AG04450 (cell line): ENCODE measurements at places on chromosomes 3 and 15. TPM values are rescaled to one million over a fixed set of nuclear protein-coding genes. Genes with fewer than 3 reads are reported as not detected.

Gene TAGLN3
- polyA plus RNA-seq = 2.2 and 2.5 TPM in 2 replicates

Gene CCR3
- polyA plus RNA-seq = not detected in 2 replicates

Gene MLF1
- polyA plus RNA-seq = 6.7 and 10.1 TPM in 2 replicates

Gene USP13
- 13.2 and 15.2 TPM in 2 replicates for polyA plus RNA-seq

Gene UBP1
- 83.1 and 104 TPM in 2 replicates for polyA plus RNA-seq

Gene SLC9A9
- polyA plus RNA-seq = 11.5 and 13.4 TPM in 2 replicates

Gene PIGZ
- polyA plus RNA-seq = 0.15 and 0.17 TPM in 2 replicates

Gene RAP2B
- polyA plus RNA-seq = 8.4 and 8.8 TPM in 2 replicates

Gene ACTC1
- 0.46 and 0.48 TPM in 2 replicates for polyA plus RNA-seq

GRCh38 chr15:82649226-82649999, 2.2 kb upstream of the CPEB1 start:
- DNase-seq = no peak

DNA sequence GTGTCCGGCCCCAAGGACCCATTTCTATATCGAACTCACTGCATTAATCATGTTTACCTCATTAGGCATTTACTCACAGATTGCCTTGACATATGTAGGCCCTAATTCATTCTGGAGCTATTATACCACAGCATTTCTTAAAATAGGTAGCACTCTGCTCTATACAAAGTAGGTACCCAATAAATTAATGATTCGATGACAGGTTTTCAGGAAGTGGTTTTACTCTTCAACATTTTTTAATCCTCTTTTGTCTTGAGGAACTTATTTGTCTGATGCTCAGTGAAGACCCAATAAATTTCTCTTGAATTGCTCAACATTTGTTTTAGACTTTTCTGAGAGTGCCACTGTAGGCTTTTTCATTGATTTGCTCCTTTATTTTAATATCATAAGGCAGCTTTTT, 12.1 kb downstream of the TGFBR2 start:
- no peak for DNase-seq

DNA sequence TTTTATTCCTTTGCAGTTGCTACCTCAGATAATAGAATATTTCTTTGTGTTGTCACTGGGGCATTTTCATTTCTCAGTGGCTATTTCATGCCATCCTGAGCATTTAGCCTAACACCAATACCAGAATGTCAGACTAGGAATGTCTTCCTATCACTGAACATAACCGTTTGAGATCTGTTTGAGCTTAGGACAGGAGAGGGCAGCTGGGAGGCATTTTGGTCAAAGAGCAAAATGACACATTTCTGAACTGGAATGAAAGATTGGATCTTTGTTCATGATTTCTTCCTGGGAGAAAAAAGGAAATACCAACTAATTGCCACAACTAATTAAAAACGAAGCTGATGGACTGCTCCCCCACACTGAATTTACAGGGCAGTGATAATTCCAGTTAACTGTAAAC, 921.3 kb upstream of the NR2F2 start:
- no peak for DNase-seq

- DNase-seq = no peak
These were observed 158.6 kb downstream of the UACA start for GRCh38 chr15:70604666-70605315.

DNA sequence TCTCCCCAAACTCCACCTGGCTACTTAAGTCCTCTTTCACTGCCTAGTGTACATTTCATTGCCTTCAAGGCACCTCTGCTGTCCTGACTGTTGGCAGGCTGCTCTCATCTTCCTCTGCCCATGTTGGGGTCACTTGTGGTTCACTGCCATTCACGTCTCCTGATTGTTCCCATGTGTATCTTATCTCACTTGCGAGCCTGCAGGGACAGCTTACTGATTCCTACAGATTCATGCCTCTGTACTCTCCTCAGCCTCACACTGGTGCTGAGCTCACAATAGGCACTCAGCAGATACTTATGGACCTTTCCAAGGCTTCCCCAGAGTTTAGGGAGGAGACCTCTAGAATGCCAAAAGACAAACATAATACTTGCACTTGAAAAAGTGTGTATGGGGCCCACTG, 28.8 kb upstream of the ANP32A start:
- no peak for DNase-seq

DNA sequence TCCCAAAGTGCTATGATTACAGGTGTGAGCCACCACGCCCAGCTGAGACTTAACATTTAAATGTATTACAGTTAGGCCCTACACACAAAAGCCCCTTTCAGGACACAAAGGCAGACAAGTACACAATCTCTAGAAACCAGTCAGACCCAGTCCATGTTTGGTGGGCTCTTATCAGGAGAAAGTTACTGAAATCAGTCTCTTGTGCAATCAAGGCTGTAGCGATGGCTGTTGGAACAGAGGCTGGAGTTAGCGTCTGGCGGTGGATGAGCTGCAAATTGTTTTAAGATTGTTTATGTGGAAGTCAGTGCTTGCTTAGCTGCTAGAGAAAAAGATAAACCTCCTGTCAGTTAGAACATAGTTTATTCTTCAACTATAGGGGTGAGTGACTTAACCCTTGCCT, 89.5 kb upstream of the SNRPN start:
- no peak for DNase-seq

- no peak for DNase-seq
These were observed 31.3 kb upstream of the NFKBIZ start for GRCh38 chr3:101817992-101818391.

DNA sequence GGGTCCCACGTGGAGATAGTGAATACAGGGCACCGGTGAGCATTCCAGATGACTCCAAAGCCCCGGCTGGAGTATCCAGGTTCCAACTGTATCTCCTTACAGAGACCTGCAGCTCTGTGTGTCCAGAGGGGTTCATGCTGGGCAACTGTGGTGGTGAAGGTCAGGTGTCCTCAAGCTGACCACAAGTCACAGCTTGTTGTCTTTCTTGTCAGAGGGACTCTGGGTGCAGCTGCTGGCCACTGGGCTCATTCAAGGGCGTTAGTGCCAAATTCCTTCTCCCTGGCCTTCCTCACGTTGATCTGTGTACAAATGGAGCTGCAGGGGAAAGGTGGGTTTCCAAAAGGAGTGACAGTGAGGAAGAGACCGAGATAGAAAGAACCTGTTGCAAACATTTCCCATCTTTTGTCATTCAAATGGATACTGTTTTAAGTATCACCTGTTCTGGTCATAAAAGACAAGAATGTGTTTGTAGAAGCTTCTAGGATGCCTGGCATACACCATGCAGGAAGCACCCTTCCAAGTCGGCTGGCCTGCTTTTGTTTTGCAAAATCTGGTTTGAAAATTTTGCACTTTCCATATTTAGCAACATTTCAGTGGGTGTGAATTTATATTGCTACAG, 52.5 kb downstream of the CEMIP start:
- DNase-seq = no peak

GRCh38 chr3:52453496-52454249, at the start of gene TNNC1:
Gene TNNC1, minus strand, starts transcription at chr3:52454041. Its CDS starts 26 bp downstream, at chr3:52454015.
- DNase-seq = no peak

- DNase-seq = no peak
These were observed 110.0 kb downstream of the DGKG start for GRCh38 chr3:186251948-186252619.

- no peak for DNase-seq
These were observed 984 bp downstream of the RNU6-1 start for GRCh38 chr15:67838789-67839332.

DNA sequence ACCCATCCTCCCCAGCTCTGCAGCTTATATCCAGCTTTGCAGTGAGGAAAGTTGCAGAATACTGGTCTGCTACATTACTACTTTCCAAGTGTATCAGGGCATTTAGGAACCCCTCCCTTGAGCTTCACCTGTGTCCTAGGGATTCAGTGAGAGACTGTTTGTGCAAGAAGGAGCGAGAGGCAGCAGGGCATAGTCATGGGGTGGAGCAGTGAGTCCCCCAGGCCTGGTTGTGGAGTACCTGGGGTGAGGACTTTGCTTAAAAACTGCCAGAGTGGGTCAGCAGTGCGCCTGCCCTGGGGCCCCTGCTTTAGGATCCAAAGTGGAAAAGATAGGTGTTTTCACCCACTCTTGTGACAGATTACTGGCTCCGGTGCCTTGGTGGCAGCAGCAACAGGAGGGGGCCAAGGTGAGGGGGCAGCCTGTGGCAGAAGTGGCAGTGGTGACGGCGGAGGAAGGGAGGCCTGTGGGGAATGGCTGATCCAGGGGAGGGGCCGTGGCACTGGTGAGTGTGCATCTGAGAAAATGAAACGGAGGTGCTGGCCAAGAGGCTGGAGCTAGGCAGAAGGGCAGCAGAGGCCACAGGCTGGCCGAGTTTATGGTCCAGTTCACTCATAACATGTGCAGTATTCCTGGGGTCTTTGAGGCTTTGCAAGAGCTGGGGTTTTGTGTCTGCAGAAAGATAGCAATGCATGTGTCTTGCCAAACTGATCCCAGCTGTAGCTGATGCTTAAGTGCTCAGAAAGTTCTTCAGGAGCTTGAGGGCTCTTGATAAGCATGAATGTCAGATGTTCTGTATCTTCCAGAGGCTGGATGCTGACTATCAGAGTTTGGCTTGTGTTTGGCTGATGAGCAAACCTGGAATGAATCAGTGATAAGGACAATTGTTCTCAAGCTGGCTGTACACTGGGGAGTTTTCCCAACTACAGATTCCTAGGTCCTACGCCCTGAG, 43.4 kb downstream of the GOLGA6A start:
- DNase-seq = no peak

DNA sequence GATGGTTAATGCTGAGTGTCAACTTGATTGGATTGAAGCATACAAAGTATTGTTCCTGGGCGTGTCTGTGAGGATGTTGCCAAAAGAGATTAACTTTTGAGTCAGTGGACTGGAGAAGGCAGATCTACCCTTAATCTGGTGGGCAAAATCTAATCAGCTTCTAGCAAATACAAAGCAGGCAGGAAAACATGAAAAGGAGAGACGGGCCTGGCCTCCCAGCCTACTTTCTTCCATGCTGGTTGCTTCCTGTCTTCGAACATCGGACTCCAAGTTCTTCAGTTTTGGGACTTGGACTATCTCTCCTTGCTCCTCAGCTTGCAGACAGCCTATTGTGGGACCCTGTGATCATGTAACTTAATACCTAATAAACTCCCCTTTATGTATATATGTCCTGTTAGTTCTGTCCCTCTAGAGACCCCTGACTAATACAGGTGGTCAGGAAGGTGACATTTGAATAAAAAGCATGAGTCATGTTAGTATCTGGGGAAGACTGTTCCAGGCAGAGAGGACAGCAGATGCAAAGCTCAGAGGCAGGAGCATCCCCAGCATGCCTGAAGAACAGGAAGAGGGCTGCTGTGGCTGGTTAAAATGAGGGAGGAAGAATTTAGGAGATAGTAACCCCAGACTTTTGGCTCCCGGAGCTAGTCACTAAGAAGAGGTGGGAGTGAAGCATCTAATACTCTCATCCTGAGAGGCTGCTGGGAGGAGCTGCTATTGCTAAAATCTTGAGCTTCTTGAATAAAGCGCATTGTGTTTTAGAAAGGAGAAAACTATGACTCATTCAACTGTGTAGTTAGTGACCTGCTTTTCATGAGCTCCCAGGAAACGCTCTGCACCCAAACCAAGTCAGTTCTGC, 207.4 kb upstream of the HES1 start:
- DNase-seq = no peak

DNA sequence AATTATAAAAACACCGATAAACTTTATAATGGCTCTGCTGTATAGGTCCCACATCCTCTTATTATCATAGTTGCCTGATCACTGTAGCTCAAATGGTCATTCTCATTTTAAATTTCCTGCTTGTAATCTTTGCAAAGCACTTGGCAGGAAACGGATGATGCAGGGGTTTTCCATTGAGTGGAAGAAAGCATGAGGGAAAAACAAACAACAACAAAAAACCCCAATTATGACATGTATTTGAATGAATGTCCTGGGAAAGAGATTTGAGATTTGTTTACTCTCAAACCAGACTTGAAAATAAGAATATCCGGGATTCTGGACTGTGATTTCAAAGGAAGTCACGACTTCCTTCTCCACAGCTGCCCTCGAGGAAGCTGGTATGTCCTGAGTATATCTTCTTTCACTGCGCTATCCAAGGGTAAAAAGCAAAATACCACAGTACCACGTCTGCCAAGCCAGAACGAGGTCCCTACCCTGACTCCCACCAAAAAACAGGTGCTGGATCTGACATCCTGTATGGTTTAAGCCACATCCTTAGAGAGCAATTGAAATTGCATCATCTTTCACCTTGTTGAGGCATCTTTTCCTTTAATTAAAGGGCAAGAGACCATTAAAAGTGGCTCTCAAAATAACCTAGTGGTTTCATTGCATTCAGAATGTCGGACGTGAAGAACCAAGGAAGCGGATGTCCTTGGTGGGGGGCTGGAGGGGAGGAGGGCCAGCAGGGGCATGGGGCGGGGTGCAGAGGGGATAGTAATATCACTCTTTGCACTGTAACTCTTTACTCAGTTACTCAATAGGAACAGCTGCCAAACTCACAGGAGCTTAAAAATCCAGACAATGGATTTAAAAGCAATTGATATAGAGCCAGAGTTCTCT, 13.5 kb upstream of the TIPIN start:
- no peak for DNase-seq

DNA sequence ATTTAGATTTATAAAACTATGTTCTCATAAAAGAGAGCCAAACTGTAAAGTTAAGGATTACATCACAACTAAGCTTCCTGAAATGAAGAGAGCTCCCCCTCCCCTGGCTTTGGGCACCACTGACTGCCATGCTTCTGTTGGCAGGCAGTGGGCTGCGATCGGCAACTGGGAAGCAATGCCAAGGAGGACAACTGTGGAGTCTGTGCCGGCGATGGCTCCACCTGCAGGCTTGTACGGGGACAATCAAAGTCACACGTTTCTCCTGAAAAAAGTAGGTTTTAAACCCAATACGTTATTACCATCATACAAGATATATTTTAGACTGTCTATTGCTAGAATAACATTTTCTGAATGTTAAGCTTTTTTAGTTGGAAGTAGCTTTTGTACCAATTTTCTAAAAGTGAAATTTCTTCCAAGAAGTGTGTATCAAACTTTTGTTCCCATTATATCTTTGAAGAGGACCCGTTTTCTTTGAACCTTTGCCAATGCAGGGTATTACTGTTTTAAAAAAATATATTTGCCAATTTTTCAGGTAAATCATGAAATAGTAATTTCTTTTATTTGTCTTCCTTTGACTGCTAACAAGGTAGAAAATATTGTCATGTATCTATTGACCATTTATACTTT, 184.1 kb downstream of the ADAMTSL3 start:
- DNase-seq = no peak

DNA sequence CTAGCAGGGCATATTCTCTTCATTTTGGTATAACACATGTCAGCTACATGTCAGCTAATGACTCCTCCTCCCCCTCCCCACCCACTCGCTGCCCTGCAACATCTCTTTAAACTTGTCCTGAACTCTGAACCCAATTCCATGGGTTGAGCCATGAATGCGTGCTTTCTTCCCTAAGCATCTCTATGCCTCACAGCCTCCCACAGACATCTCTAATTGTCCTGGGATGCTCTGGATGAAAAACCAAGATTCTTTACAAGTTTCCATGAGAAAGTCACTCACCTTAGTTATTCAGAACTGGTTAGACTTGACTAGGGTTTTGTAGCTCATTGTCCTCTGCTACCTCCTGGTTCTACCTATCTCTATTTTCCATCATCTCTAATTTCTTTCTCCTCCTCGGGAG, 629.1 kb downstream of the TBL1XR1 start:
- DNase-seq = no peak

GRCh38 chr3:151584566-151584965, 123.7 kb upstream of the IGSF10 start:
- DNase-seq = no peak
